ENCODE measurements at places on chromosomes 3 and 15. TPM values are rescaled to one million over a fixed set of nuclear protein-coding genes. Genes with fewer than 3 reads are reported as not detected.

- DNase-seq: no peak
These were observed 8.6 kb upstream of the GATM start for GRCh38 chr15:45386974-45387373.

DNA sequence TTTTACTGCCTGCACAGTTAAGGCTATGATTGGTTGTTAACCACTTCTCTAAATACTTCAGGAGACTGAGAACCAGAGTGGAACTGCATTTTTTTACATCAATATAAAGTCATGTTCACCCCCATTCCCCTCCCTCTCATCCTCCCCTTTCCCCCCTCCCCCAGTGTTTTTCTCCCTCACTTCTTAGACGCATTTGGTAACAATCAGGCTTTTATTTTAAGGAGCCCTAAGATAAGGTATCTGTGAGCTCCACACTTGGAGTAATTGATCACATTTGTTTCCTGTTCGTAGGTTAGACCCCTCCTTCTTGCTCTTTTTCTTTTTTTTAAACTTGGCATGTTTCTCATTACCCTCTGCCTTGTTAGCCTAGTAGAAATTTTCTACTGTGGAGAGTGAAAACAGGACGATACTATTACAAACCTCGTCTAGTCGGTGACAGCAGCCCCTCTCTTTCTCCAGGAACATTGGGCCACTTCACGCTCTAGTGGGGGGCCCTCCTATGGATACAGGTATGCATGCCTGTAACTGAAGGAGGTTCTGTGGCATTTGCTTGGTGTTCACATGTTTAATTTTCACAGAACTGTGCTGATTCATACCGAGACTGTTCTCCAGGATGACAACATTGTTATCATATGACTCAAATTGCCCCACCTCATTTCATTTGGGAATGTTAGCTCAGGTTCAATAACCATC lies 314.4 kb downstream of the MECOM start:
- DNase-seq: no peak

The SYNPR gene
- total RNA-seq: not detected

The CCR9 gene
- not detected for total RNA-seq
